ENCODE measurements at places on chromosomes 16 and 17.

- no peak for DNase-seq
These were observed 4.1 kb downstream of the KRT10 start for GRCh38 chr17:40818343-40818732.

GRCh38 chr17:27218719-27219488 is 75.0 kb upstream of the WSB1 start:
- DNase-seq, result no peak

- DNase-seq, result no peak
These were observed 15.1 kb downstream of the SLC5A10 start for GRCh38 chr17:18966831-18967624.

DNA sequence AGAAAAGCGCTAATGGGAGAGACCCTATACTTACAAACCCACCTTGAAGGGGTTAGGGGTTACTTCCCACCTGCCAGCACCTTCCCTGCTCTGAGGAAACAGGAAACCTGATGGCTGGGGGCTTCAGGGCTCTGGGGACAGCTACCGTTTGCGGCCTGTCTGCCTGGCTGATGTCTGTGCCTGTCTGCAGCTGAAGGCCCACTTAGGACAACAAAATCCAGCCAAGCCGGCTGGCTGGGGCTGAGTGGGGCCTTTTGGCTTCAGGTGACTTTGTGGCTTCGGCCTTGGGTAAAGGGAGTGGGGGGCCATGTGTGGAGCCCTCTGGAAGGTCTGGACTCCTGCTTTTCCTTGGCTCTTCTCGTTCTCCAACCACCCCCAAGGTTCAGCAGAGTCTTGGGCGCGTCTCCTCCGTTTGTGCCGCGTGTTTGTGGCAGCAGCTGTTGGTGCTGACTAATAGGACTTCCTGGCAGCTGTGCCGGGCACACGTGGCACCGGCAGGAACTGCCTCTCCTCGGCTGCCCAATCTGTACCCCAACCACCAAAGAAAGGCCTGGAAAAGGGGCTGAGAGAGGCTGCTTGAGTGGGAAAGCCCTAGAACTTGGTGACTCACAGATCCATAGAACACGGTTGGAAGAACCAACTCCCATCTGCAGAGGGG is 186.7 kb downstream of the MSI2 start:
- DNase-seq, result peak; percentile 58

DNA sequence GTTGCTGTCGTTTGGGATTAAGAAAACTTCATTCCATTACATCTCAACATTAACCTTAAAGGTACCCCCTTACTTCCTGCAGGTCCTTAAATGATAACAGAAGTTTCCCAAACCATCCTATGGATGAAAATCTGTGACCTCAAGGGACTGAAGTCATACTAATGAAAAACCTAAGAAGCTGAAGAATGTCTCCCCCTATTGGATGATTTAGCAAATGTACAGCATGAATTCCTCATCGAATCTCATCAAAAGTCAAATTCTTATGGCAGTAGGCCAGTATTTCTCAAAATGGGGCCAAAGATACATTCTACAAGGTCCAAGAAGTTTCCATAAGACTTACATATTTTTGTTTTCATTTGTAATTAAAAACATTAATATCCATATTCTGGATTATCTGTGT is 13.5 kb downstream of the SCO1 start:
- DNase-seq, result no peak

DNA sequence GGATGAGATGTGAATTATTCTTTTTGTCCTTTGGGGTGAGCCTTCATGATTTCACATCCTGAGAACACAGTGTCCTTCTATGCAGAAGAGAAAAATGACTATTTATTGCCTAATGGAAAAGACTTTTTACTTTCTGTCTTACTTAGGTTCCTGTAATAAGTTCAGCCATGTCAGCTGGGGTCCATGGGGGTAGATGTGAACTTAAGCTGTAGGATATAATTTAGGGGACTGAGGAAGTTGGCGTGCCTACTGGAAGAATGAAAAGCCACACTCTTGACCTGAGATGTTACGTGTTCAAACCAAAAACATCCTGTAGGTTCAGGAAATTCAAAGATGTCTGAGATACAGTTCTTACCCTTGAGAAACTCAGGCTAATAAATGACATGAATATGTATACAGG is 660.5 kb downstream of the TOX3 start:
- no peak for DNase-seq

GRCh38 chr16:50267151-50267631 is 840 bp downstream of the ADCY7 start:
- DNase-seq, result peak; percentile 35

DNA sequence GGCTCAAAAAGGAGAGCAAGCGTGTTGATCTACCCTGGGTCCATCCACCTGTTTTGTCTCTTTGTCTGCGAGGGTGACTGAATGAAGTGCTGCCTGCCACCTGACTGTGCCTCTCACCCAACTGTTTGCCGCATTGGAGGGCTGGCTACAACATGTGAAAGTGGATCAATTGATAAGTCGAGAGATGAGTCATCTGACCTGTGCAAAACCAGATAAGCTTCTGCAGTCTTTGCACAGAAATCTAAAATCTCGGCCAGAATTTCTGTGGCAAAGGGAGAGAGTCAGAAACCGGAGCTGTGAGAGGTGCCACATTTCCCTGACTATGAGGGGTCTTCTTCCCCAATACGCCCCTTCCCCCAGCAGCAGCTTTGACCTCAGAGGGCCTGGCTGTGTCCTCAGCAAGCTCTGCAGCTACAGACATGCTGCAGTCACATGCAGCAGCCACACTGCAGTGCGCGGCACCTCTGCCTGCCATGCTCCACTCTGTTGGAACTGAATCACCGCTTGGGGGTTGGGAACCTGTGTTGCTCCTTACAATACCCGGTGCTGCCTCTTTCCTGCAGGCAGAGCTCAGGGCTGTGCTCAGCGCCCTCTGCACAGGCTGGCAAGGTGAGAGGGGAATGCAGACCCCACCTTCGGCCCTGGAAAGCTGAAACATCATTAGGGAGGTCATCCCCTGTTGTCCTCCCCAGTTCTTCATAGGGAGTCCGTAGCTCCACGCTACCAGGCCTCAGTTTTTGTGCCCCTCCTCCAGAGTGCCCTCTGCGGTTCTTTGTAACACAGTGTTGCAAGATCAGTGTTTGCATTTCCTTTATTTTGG is 16.2 kb upstream of the HAS3 start:
- no peak for DNase-seq

GRCh38 chr16:57529391-57530103 is 6.8 kb downstream of the CCDC102A start:
- DNase-seq, result no peak

GRCh38 chr16:84239909-84240308 is at the start of gene KCNG4:
TSS of gene KCNG4 (minus strand) at chr16:84240012. CDS start at chr16:84237485, 2,527 bp downstream.
- DNase-seq, result no peak

DNA sequence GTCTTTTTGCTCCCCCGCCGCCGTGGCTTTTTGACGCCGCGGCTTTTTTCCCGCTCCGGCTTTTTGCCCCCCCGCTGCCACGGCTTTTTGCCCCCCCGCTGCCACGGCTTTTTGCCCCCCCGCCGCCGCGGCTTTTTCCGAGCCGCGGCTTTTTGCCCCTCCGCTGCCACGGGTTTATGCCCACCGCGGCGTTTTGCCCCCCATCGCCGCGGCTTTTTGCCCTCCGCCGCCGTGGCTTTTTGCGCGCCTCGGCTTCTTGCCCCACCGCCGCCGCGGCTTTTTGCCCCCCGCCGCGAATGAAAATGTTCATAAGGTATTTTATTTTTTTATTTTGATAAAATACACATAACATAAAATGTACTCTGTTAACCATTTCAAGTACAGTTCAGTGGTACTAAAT is 527.2 kb upstream of the WSB1 start:
- no peak for DNase-seq

DNA sequence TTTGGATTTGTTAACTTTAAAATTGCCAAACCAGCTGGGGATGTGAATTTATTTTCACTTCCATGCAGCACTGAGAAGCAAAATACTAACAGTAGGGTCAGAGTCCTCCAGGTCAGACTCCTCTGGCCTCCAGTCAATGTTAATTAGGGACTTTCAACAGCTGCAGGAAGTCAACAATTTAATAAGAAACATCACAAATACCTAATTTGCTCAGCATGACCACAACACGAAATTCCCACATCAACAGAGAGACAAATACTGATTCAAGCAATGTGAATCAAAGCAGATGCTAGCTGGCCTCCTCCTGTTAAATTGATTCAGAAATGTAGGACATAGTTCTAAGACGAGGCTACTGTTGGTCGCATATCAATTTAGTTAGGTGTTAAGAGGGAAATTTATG is 111.7 kb downstream of the ABCA8 start:
- DNase-seq, result no peak

DNA sequence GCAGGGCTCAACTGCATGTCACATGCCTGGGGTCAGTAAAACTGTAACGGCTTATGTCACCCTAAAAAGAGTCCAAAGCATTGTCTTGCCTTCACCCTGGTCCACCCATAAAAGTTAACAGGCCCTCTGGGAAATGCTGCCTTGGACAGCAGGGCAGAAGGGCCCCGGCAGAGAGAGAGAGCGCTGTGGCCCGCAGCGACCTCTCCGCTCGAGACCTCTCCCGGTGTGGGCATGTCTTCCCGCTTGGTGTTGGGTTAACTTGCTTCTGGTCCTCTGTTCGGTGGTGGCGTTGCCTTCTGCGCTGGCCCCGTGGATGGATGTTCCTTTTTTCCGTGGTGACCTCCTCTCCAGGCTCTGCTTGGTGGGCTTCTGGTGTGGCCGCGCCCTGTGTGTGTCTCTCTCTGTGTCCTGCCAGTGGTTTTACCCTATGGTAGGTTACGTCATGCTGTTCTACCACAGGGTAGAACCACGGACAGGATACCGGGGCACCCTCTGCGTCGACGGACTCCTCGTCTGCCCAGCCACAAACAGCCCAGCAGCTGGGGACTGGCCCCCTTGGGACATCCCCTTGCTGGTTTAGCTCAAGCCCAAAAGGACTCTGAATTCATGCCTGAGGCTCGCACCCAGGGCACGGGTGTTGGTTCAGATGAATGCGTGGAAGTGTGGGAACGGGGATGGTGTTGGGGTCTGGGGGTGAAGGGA is 18.3 kb upstream of the CLEC18A start:
- DNase-seq, result no peak

DNA sequence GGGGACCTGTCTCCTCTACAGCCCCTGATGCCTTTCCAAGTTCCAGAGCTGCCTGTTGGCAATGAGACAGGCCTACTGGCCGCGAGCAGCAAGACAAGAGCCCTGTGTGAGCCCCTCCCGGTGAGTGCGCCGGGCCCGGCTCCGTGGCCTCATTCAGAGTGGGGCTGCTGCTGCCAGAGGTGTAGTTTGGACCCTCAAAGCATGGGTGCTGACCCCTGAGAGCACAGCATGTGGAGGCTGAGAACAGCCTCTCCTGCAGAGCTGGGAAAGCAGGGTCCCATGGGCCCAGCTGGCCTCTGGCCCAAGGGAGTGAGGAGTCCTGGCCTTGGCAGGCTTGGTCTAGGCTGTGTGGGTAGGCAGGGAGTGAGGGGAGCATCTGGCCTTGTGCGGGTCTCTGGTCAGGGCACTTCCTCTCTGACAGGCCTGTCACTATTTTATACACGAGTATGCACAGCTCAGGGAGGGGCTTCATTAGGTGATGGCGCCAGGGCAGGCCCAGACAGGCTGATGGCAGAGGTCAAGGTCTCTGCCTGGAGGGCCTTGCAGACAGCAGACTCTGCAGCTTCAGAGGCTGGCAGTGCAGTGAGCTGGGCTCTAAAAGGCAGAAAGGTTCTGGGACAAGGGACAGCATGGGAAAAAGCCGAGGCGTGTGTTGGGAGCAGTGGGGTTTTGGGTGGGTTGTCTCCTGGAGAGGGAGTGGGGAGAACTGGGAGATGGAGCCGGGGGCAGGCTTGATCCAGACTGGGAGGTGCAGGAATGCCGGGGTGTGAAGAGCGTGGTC is 43.4 kb downstream of the ADCY7 start:
- peak; percentile 19 for DNase-seq

- DNase-seq, result no peak
These were observed 102.6 kb upstream of the ZNF750 start for GRCh38 chr17:82942166-82943130.

GRCh38 chr16:8847145-8847544 is 21.7 kb downstream of the CARHSP1 start:
- DNase-seq, result no peak

- DNase-seq, result peak; percentile 65
These were observed 20.0 kb upstream of the WFIKKN1 start for GRCh38 chr16:610513-611381.

- no peak for DNase-seq
These were observed 181.5 kb upstream of the MON1B start for GRCh38 chr16:77009453-77009852.

- DNase-seq, result peak; percentile 42
These were observed 17.4 kb upstream of the OR1F1 start for GRCh38 chr16:3170440-3171180.

- DNase-seq, result no peak
These were observed 13.6 kb upstream of the TMEM220 start for GRCh38 chr17:10743316-10744009.

GRCh38 chr16:48608871-48609651 is 919 bp downstream of the N4BP1 start:
- DNase-seq, result peak; percentile 33

DNA sequence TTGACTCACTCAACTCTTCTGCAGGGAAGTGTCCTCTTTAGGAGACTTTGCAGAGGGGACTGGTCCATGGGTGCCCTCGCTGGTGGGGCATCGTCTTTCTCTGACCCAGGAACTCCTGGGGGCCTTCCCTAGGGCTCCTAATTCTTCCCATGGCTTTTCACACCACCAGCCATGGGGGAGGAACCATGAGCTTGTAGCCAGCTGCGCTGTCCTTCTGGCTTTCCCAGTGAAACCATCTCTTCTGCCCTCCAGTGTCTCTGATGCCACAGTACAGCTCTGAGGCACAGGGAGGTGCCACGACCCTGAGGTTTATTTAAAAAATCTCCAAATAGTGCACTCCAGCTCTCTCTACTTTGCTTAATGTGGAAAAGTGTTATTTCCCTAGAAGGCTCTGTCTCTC is 78.6 kb downstream of the SDR42E1 start:
- DNase-seq, result no peak

DNA sequence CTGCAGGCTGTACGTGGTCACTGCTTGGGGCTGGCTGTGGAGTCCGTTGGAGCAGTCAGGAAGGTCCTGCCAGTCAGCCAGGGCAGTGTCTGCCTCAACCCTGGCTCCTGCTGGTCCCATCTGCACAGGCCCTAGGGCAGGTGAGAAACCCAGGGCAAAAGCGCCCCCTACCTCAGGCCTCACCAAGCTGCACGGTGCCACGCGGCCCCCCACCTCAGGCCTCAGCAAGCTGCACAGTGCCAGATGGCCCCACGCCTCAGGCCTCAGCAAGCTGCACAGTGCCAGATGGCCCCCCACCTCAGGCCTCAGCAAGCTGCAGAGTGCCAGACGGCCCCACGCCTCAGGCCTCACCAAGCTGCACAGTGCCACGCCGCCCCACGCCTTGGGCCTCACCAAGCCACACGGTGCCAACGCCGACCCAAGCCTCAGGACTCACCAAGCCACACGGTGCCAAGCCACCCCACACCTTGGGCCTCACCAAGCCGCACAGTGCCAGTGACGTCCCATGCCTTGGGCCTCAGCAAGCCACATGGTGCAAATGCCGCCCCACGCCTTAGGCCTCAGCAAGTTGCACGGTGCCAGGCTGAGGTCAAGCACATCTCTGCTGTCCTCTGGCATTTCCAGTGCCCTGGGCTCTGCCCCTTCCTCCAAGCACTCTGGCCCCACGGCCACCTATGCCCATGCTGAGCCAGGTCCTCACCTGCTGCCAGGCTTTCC is 5.5 kb downstream of the TMEM204 start:
- DNase-seq, result peak; percentile 52

GRCh38 chr16:68009157-68009735 is 6.5 kb downstream of the DPEP2NB start:
- no peak for DNase-seq
